ENCODE measurements at places on chromosomes 16 and 17.

- DNase-seq = no peak
Observed at GRCh38 chr16:72689851-72690250, 358.1 kb downstream of the ZFHX3 start.

DNA sequence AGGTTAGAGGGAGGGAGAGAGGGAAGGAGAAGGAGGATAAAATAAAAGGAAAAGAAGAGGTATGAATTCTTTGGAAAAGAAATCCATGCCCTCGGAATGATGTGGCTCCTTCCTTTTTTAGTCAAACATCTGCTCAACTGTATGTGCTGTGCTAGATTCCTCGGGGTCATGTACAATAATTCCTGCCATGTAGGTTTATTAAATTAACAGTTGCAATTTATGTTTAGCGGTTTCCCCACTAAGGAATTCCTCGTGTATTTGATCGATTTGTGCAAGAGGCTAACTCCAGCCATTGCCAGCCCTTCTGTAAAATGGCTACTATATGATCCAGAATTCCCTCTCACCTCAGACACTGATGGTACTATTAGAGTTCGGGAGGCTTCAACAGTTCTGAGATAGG lies 83.0 kb upstream of the TBX2 start:
- DNase-seq = no peak

DNA sequence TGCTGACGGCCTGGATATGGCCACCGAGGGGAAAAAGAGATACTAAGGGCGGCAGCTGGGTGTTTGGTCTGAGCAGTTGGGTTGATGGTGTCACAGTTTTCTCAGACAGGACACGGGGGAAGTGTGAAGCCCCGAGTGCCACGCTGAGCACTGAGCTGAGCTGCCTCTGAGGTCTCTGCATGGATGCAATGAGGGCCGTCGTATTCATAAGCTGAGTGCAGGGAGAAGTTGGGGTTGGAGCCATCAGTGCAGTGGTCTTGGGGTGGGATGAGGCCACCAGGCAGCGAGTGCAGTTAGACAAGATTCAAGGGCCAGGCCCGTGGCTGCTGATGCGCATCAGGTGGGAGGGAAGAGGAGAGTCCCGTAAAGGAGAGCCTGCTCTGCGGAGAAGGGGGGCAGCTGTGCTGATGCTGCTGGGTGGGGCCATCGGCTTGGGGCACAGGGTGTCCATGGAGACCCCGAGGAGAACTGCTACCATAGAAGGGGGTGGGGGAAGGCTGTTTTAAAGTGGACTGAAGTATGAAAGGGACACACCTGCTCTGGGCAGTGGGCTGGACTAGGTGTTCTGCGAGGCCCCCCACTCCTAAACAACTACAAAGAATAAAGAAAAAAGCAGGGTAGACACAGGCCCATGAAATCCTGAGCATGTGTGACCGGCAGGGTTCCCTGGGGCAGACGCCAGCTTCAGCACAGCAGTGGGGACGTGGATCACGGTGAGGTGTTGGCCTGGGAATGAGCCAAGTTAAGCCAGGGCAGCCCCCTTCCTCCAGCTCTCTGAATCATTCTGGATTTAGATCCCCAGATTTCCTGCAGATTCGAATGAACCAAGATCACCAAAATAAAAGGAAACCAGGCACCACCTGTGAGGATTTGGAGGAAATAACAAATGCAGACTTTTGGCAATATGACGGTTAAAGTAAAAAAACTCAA lies 19.7 kb downstream of the IL34 start:
- no peak for DNase-seq

- DNase-seq = no peak
Observed at GRCh38 chr17:66152756-66153155, 39.2 kb downstream of the CEP112 start.

- no peak for DNase-seq
Observed at GRCh38 chr17:73952480-73953205, 250.8 kb upstream of the RPL38 start.

- no peak for DNase-seq
Observed at GRCh38 chr16:82050909-82051357, 15.9 kb downstream of the HSD17B2 start.

GRCh38 chr17:65977041-65977440 lies 214.9 kb downstream of the CEP112 start:
- no peak for DNase-seq

DNA sequence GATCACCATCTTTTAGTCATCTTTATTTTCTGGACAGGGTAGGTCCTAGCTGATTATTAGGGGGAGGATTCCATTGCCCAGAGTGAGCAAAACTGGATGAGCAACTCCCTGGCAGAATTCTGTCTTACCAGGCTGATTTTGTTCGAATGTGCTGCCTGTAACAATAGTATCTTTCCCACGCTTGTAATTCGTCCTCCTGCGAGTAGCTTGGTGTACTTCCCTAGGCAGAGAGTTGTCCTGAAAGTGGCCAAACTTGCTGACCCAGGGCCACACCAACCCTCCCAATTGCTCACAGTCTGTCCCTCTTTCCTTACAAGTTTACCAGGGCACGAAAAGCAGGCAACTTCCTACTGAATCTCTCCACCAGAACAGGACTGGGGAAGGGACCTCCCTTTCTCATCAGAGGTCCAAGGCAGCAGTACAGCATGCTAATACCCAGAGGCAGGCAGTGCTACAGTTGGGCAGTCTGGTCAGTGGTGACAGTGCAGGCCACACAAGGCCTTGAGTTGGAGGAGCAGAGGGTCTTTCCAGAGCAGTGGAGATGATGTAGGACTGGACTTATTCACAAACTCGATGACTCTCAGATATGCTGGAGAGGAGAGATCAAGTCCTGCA lies 67.8 kb upstream of the NLK start:
- DNase-seq = no peak

- DNase-seq = no peak
Observed at GRCh38 chr16:12439399-12440227, 364.1 kb downstream of the CPPED1 start.

DNA sequence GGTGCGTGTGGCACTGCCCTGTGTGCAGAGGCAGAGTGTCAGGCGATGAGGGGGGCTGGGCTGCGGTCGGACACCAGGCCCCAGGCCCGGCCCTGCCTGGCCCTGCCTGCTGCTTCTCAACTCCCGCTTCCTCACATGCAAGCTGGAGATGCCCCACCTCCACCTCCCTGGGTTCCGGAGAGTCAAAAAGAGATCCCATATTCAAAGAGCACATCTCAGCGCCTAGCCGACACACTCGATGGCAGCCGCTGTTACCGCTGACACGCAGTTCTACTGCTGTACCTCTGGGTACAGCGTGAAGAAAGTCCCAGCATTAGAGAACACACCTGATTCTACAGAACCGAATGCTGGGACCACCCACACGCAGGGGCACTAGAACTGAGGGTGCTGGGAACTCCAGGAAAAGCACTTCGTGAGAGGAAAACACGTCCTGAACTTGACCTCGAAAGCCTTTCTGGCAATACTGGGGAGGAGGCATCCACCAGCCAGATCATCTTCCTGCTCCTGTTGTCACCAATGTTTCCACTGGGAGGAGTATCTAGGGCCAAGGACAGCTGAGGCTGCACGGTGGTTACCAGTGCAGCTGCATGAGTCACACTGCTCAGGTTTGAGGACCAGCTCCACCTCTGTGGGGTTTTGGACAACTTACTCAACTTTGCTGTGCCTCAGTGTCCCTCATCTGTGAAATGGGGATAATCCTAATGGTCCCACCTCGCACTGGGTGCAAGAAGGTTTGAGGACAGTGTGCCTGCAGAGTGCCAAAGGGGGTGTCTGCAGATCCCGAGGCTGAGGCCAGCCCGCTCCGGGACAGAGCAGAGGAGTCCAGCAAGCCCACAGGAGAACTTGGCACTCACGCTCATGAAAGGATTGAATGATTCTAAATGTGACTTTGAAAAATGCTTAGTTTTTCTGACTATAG lies 100.4 kb upstream of the DNAH17 start:
- DNase-seq = no peak

- DNase-seq = no peak
Observed at GRCh38 chr16:50489182-50489581, 59.0 kb upstream of the NKD1 start.

- DNase-seq = no peak
Observed at GRCh38 chr17:9824094-9824493, 1.6 kb upstream of the GLP2R start.

- DNase-seq = no peak
Observed at GRCh38 chr17:49049265-49049664, 52.1 kb downstream of the IGF2BP1 start.

DNA sequence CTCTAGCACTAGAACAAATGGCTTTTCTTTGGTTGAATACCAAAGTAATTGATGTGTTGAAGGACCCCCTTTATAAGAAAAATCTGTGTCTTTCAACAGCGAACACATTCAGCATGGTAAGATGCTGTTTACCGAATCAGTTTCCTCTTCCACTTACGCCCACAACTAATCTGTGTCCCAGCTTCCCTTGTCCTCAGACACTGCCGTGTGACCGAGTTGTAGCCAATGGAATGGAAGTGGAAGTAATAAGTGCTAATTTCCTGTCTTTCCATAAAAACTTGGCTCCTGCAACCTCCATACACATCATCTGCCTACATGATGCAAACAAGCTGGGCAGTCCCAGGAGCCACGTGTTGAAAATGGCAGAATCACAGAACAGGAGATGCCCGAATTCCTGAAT lies 10.4 kb downstream of the CDIPT start:
- DNase-seq = no peak
